ENCODE measurements at places on chromosomes 12 and 14. TPM values are rescaled to one million over a fixed set of nuclear protein-coding genes. Genes with fewer than 3 reads are reported as not detected.
A peak's percentile ranks its signal among the peaks of the same experiment; 100 is the strongest.

DNA sequence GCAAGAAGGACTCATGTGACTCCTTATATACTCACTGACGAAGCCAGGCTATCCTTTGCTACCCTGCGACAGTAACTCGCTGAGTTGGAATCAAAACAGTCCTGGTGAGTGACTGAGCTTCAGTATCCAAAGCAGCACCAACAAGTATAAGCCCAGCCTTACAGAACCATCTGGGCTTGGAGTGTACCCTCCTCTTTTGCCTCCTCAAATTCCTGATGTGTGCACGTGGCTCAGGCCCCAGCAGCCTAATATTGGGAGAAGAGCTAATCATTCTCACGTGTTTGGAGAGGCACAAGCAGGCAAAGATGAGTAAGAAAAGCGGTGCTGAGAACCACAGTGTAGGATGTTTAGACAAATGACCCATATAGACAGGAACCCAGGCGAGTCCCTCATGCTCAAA, 34.4 kb downstream of the PPTC7 start:
- no peak for DNase-seq

DNA sequence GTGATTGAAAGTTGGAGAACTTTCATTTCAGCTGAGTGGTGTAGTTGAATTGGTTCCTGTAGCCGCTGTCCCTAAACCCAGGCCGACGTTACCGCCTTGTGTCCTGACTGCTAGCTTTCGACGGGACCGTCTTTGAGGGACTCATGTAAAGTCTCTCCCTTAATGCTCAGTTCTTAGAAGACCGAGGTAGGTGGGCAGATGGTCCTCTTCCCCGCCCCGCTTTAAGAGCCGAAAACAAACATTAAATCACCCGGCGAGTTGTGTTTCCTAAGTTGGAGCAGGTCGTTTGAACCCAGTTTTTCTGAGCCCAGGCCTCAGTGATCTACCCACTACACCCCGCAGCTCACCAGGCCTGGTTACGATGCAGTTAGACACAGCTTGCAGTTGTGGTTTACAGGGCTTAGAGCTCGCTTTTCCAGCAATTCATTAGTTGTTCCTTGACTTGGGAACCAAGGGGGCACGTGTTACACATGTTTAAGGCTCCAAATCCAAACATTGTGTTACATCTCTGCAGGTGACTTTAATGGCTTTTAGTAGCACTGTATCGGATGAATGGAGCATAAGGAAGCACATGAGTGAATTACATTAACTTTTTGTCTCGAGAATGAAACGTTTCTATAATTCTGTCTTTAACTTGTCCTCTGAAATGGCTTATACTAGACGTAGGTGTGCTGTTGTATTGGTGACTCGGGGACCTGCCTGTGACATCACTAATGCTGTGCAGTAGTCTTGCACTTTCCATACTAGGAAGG, 790 bp downstream of the NEDD1 start:
- DNase-seq, result peak; percentile 51

GRCh38 chr14:68922201-68922621, 56.9 kb downstream of the ACTN1 start:
- no peak for DNase-seq

GRCh38 chr12:79455286-79455685, 235.5 kb downstream of the PAWR start:
- DNase-seq, result no peak

DNA sequence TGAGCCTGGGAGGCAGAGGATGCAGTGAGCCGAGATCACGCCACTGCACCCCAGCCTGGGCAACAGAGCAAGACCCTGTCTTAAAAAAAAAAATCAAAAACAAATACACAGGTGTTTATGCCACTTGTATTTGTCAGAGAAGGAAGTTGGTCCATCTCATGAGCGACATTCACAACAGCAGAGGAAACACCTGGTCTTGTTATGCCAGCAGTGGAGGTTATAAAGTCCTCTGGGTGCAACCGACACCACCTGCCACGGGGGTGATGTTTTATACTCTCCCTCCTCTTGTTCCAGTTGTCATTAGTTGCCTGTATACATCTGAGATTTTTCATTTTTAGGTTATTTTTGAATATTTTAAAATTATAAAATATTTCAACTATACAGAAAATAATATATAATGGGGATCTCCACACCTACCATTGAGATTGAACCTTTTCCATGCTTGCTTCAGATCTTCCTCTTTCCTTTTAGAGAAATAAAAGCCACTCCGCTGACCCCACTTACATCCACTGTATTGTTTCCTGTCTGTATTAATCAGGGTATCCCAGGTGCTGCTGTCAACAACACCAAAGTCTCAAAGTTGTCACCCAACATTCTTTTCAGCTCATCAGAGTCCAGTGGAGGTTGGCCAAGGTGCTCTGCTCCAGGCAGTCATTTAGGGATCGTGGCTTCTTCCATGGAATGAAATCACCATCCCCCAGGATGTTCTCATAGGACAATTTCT, 65.1 kb downstream of the RNFT2 start:
- DNase-seq, result no peak

DNA sequence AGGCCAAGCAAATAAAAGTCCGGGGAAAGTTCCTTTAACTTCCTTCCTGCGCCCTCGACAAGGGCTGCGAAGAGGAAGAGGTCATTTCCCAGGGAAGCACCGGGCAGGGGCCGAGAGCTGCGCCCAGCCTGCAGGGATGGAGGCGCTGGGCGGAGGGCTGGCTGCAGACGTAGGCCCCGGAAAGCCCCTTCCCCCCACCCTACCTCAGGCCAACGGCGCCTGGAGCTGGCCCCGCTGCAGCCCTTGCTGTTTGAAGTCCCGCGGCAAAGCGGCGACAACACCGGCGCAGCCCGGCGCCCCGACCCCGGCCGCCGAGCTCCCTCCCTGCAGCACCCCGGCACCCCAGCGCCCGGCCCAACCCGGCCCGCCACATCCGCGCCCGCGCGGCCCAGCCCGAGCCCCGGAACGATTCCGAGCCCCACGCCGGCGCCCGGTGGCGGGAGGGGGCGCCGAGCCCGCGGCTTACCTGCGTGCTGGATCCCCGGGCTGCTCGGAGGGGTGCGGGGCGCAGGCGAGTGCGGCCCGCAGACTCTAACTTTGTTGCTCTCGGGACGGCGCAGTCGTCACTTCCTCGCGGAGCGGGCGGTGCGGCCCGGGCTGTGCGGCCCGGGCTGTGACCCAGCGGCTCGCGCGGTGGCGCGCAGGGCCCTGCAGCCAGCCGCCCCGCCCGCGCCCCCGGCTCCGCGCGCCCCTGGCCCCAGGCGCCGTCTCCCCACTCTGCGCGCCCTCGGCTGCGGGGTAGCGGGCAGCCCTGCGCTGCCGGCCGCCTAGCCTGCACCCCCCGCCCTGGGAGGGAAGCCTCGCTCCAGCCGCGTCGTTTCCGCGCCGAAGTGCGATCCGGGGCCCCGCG, 64.8 kb upstream of the PTGR2 start:
- DNase-seq, result peak; percentile 76

LHX5 gene
- total RNA-seq, result not detected

TAS2R14 gene
- 1.8 TPM for total RNA-seq

KLRB1 gene
- 30.2 TPM for total RNA-seq

All from activated CD8-positive, alpha-beta memory T cell treated with anti-CD3 and anti-CD28 coated beads, Interleukin-2, amount 10 ng/mL, durations not matched to agents 7 days and 5 days (primary cell).